HTR-8/SVneo (cell line): ENCODE measurements at places on chromosomes 16 and 17.

- no peak for DNase-seq
Measured at GRCh38 chr17:57697891-57698711, 47.0 kb downstream of the CCDC182 start.

GRCh38 chr17:71486261-71486660, 634.6 kb upstream of the SOX9 start:
- DNase-seq, result no peak

DNA sequence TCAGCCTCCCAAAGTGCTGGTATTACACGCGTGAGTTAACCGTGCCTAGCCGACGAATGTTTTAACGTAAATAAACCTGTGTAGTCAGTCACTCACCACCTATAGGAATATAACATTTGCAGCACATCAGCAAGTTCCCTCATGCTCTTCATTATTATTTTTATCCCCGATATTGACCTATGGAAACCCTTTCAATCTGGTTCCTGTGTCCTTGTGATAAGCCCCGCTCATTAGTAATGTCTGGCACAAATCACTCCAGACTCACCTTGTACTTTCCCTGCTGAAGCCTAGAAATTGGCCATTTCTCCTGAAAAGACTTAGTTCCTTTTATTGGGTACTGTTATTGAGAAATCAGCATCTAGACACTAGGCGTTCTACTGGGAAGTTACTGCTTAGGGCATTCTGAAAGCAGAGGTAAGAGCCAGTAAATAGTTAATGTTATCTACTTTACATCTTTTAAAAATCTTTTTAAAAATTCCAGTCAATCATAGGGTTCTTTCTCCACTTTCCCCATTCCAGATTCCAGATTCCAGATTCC, 1.5 kb upstream of the PHKG2 start:
- DNase-seq, result no peak

DNA sequence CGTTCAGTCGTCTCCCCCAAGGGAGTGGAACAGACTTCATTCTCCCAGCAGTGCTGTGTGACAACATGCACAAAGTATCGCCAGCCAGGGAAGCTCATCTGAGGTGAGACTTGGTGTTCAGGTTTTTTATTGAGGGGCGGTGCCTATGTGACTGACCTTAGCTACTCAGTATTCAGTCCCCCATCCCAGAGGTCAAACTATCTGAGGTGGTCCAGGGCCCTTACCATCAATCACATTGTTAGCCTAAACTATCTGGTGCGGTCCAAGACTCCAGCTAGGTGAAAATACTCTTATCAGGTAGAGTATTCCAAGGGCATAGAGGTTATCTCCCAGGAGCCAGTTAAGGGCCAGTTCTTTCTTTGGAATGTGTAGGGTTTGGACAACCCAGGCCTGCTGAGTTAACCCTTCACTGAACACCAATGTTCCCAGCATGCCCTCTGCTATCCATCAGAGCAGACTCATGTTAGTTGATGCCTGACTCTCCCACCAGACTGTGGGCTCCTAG, 5.4 kb upstream of the CACNG1 start:
- DNase-seq, result no peak

- no peak for DNase-seq
Measured at GRCh38 chr16:2804728-2805127, 6.5 kb downstream of the PRSS41 start.

DNA sequence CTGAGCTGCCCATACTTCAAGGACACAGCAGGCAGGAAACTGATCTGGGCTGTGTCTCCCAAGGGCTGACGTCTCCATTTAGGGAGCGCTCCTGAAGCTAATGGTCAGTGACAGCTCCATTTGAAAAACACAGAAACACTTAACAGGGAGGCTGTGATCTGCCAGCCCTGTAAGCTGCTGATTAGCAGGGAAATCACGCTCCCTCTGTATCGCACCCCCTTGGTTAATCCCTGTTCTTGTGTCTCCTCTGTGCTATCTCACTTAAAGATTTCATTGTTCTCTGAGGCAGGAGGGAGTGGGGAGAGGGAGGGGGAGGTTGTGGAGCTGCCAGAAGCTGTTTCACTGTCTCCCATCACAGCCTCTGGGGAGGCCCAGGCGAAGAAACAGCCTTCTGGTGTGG, 47.4 kb upstream of the CACNG3 start:
- DNase-seq, result no peak

DNA sequence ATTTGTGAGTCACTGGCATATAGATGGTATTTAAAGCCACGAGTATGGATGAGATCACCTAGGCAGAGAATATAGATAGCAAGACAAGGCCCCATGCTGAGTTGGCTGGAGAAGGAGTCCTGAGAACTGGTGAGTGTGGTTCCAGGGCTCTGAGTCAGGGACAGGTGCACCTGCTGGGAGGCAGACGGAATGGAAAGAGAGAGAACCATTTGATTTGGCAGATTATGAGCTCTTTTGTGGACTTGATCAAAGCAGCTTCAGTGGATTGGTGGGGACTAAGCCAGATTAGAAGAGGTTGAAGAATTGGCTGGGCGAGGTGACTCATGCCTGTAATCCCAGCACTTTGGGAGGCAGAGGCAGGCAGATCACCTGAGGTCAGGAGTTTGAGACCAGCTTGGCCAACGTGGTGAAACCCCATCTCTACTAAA, 4.3 kb upstream of the C16orf92 start:
- no peak for DNase-seq

- peak; percentile 58 for DNase-seq
Measured at GRCh38 chr17:4492721-4493561, 5.7 kb upstream of the SPNS2 start.

DNA sequence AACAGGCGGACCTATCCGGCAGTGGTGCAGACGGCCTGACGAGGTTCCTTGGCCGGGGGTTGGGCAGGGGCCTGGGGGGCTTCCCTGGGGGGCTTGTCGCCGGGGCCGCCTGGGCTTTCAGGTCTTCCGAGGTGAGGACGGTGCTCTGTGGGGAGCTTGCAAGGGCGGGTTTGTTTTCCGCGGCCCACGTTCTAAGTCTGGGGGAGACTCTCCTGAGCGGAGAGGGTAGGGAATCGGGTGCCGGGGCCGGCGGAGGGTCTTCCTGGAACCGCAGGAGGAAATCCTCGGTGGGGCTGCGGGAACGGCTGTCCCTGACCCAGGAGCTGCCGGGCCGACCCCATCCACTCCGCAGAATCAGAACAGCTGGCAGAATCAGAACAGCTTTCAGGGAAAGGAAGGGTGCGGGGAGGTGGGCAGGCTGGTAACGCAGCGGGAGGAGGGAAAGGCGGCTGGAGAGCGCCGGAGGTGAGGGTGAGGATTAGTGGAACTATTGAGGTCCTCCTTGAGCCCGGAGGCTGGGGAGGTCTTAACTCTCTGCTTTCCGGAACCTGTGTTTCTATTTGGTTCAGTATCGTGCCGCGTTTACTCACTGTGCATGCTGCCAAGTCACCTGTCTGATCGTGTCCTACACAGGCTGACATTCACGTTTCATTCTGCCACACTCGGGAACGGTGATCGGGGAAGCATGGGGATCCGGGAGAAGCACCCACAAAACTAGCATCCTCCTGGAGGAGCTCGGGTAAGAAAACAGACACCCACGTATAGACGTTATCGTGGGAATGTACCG, 28.9 kb downstream of the CPSF4L start:
- DNase-seq, result peak; percentile 51

GRCh38 chr17:34024806-34025551, 230.1 kb upstream of the CCL2 start:
- no peak for DNase-seq

- no peak for DNase-seq
Measured at GRCh38 chr17:65485388-65486299, 75.8 kb downstream of the AXIN2 start.

DNA sequence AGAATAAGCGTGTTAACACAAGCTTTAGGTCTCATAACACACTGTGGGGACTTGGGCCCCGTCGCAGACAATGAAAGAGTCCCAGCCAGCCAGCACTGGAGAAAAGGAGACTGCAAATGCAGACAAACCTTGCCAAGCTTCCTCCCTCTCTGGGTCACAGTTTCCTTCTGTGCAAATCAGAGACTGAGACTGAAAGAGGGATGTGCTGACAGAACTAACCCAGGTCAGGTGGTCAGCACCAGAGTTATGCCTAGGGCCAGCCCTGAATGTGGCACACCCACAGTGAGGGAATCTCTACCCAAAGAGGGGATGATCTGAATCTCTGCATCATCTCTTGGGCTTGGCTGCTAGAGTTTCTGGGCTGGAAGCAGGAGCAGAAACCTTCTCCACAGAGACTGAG, 282.3 kb upstream of the CCL2 start:
- no peak for DNase-seq

DNA sequence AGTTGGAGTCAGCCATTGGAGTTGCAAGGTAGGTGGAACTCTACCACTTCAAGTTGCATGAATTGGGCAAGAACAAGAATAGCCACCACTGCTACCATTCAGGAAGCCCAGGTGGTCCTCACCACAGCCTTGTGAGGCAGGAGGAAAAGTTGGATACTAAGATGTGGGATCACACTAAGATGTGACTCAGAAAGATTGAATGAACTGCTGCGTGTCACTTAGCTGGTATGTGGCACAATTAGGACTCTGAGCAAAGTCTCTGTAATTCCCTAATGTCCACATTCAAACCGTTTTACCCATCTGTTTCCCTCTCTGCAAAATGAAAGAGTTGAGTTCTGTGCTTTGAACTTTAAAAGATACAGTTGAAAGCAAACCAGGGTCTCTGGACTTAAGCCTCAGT, 44.7 kb upstream of the HS3ST3A1 start:
- DNase-seq, result no peak

DNA sequence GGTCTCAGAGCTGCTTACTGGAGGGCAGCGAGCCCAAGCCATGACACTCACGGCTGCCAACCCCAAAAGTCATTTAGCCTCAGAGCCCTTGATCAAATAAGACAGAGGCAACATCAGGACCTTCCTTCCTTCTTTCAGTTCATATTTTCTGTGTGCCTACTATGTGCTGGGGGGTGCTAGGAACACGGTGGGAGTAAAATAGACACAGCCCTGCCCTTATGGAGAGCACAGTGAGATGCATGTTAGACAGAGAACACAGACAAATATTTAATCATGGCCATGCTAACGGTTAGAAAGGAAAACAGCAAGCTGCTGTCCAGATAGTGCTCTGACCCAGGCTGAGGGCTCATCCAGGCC, 4.5 kb upstream of the BRD7 start:
- DNase-seq, result no peak

DNA sequence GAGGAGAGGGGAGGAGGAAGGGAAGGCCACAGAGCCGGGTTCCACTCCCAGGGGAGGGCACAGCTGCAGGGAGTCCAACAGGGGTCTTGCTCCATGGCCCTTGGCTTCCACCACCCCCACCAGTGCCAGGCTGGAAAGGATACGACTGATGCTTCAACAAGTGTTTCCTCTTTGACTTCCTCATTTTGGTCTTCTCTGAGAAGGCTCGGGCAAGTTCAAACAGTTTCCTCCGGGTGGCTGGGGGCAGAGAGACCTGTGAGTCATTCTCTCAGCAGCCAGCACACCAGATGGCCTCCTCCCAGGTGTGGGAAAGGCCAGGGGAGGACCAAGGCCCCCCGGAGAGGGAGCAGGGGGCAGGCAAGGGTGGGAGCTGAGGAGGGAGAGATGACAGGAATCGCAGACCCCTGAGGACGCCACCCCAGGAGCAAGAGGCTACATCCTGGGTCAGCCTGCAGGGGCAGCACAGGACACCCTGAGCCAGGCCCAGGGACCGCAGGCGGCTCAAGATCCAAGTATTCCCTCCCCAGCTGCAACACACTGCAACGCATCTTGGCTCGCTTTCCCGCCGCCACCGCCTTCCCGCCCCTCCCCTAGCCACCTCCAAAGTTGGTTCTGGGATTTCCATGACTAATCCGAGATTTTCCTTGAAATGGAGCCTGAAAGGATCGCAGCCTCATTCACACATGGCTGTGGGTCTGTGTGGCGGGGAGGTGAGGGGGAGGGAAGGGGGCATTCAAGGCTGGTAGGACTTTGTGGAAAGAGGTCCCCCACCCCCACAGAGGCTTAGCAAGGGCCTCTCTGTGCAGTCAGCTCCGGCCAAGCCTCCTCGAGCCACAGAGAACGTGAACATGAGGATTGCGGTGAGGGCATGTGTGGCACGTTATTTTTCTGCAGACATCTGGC, 18.4 kb upstream of the MRPS23 start:
- DNase-seq, result peak; percentile 98

DNA sequence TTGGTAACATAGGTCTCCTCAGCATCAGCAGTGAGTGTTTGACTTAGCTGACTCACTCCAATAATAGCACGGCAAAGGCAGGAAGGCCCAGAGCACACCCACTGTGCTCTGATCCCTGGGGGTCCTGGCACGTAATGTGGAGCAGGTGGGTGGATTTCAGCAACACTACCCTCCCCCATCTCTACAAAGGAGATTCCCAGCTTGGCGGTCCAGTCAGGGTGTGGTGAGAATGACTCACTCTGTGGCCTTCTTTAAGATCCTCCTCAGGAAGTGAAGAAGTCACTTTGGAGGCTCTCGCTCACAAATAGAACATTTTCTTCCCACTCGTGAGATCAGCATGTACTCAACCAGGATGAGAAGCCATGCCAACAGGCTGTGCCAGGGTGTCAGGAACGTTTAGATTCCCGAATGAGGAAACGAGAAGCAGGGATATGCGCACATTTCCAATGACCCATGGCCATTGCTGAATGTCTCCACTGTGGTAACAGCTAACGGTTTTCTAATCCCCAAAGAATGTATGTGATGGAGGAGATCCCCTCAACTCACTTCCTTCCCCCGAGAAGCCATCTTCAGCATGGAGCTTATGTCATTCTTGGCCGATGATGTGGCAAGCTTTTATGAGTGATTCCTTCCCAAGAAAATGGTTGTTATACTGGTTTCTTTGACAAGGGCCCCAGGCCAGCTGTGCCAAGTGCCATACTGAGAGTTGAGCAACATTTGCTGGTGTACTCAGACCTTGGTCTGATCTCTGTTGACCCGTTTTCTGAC, 365.2 kb downstream of the C16orf95 start:
- DNase-seq, result peak; percentile 80

- DNase-seq, result peak; percentile 56
Measured at GRCh38 chr17:79793924-79794304, 3.0 kb downstream of the CBX8 start.

- no peak for DNase-seq
Measured at GRCh38 chr17:74703311-74703710, 9.4 kb downstream of the CD300LF start.

DNA sequence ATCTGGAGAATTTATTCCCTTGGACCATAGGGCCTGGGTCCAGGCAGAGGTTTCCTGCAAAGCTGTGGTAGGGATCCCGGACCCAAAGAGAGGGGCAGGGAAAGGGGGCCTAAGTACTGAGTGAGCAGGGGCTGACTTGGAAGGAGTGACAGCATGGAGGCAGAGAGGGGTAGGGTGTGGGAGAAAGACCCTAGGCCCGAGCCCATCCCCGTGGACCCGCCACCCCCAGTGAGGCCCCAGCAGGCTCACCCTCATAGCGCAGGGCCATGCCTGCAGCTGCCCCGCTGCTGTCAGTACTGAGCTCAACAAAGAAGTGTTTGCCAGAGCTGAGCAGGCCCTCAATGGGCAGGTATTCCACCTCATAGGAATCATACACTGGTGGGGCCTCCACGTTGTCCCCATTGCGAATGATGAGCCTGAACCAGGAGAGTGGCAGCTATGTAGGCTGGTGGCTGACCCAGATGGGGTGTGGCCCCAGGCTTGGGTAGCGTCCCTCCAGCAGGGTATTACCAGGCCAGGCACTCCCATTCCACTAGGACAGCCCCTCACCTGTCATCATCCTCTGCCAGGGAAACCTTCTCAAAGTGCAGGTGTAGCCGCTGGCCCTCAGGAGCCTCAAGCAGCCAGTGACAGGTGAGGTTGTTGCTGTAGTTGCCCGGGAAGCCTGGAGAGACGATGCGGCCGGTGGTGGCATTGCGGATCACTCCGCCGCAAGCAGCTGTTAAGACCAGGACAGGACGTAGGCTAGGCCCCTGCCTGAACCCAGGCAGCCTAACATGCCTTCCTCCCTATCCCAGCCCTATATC, 9.1 kb upstream of the PHF12 start:
- no peak for DNase-seq
